ENCODE measurements at places on chromosomes 11 and 22. TPM values are rescaled to one million over a fixed set of nuclear protein-coding genes. Genes with fewer than 3 reads are reported as not detected.

Gene GDPD5
- total RNA-seq = 13.1 TPM

Gene OR6A2
- total RNA-seq = not detected

Gene TCF20
- total RNA-seq = 15.9 TPM

Gene GDPD4
- not detected for total RNA-seq

Gene OR51Q1
- total RNA-seq = not detected

Gene FAM83F
- total RNA-seq = not detected

Gene LRP4
- total RNA-seq = 8.8 TPM

Gene NUP160
- 33.4 TPM for total RNA-seq

Gene OR5F1
- total RNA-seq = not detected

Gene A4GALT
- total RNA-seq = 13.4 TPM

Gene OR52N4
- not detected for total RNA-seq

Gene CDC42EP1
- total RNA-seq = 40.9 TPM

Gene CALCA
- not detected for total RNA-seq

Gene INPP5J
- total RNA-seq = 0.68 TPM

Gene FOLH1
- total RNA-seq = not detected

Gene CAT
- 36.1 TPM for total RNA-seq

Gene SAA2
- total RNA-seq = not detected

Gene TMEM218
- total RNA-seq = 25.5 TPM

Gene CAVIN3
- total RNA-seq = 34.0 TPM

Gene MIOX
- total RNA-seq = 0.09 TPM

Gene CHKB
- 13.0 TPM for total RNA-seq

Gene GGTLC3
- total RNA-seq = not detected

Gene MS4A12
- total RNA-seq = not detected

Gene ANO5
- 2.3 TPM for total RNA-seq

Gene PLEKHB1
- total RNA-seq = 0.54 TPM

Gene E2F8
- 6.2 TPM for total RNA-seq

Gene BRMS1
- 81.4 TPM for total RNA-seq

Gene ALDH3B1
- 120 TPM for total RNA-seq

Gene TBX1
- total RNA-seq = 3.1 TPM

Gene ZP1
- total RNA-seq = 0.58 TPM

Gene UBQLNL
- total RNA-seq = not detected

Gene RCOR2
- total RNA-seq = 1.3 TPM

Gene TMPRSS6
- total RNA-seq = not detected

Gene KRTAP5-9
- not detected for total RNA-seq

Gene ALX4
- 7.9 TPM for total RNA-seq

Gene CD151
- 742 TPM for total RNA-seq

Gene SAA4
- not detected for total RNA-seq

Gene OR8G5
- total RNA-seq = not detected

Gene DKK3
- total RNA-seq = 14.5 TPM

Gene TSPAN18
- 1.8 TPM for total RNA-seq

Gene TNRC6B
- 5.8 TPM for total RNA-seq

Gene RAB1B
- 139 TPM for total RNA-seq

Gene MISFA
- total RNA-seq = 1.9 TPM

Gene OR51B2
- total RNA-seq = not detected

Gene TEX12
- not detected for total RNA-seq

Gene SELENOM
- total RNA-seq = 69.6 TPM

Gene CSF2RB
- total RNA-seq = not detected

Gene FSHB
- total RNA-seq = not detected

Gene PNPLA5
- total RNA-seq = 0.04 TPM

Gene TRIM6
- total RNA-seq = 13.3 TPM

Measured in A549 treated with DMSO at 1 μM for 4 hours (cell line).